ENCODE measurements at places on chromosomes 12 and 14.

- no peak for DNase-seq
Observed at GRCh38 chr12:42338280-42338679, 12.3 kb downstream of the PPHLN1 start.

- DNase-seq = no peak
Observed at GRCh38 chr12:7073946-7074345, 13.4 kb downstream of the C1S start.

- no peak for DNase-seq
Observed at GRCh38 chr14:38718519-38718918, 384.5 kb downstream of the SEC23A start.

GRCh38 chr14:85038526-85039352, 491.2 kb upstream of the FLRT2 start:
- DNase-seq = no peak

GRCh38 chr14:44854114-44854513, 107.6 kb downstream of the KLHL28 start:
- DNase-seq = no peak

DNA sequence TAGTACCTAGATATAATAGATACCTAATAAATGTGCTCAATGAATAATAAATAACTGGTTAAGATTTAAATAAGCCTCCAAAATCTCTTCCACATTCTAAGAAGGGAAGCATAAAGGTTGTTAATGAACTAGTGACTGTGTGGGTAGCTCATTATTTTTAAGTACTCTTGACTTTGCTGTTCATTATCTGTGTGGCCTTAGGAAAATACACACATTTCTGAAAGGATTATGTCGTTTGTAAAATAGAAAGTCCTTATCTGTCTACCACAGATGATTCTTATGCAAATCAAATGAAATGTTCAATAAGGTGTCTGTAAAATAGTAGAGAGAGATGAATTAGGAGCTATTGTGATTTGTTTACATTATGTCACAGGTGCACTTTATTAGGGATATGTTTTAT, 119.5 kb downstream of the LRRK2 start:
- no peak for DNase-seq

GRCh38 chr12:128290938-128291337, 24.0 kb downstream of the TMEM132C start:
- DNase-seq = no peak

- no peak for DNase-seq
Observed at GRCh38 chr12:10339053-10339840, 31.6 kb downstream of the KLRD1 start.

- DNase-seq = no peak
Observed at GRCh38 chr14:36829547-36829946, 167.9 kb downstream of the PAX9 start.

- no peak for DNase-seq
Observed at GRCh38 chr12:66352899-66353298, 50.6 kb downstream of the HELB start.

- DNase-seq = peak; percentile 22
Observed at GRCh38 chr14:75461303-75461702, 33.5 kb downstream of the JDP2 start.

DNA sequence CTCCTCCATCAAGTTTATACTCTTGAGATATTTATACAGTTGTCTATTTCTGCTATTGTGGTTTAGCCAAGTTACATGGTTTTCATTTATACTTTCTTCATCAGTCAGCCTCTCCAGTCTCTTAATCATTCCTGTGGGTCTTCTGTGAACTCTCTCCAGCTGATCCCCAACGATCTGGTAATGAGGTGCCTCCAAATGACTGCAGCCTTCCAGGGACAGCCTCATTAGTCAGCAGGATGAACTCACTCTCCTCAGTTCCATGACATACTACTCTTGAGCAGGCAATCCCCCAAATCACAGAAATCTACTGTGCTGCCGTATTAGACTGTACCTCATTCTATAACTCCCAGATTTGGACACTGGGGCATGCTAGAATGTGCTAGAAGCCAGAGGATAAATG, 15.3 kb downstream of the AREL1 start:
- DNase-seq = no peak

DNA sequence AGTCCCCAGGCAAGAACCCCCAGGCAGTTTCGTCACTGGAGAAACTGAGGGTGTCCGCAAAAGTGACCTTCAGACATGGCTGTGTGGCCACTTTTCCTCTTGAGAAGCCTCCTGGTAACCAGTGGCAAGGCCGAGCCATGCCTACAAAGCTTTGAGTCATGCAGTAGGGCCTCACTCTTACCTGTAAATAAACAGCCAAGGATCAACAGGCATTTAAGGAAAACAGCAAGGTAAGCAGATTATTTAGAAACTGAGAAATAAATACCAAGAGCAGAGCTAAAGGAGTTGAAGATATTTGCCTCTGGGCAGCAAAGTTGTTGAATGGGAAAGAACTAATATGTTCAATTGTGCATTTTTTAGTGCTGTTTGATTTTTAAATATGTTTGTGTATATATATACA, 141.0 kb upstream of the BCL2L14 start:
- DNase-seq = no peak

GRCh38 chr12:56836800-56837663, 73.9 kb downstream of the HSD17B6 start:
- DNase-seq = no peak

DNA sequence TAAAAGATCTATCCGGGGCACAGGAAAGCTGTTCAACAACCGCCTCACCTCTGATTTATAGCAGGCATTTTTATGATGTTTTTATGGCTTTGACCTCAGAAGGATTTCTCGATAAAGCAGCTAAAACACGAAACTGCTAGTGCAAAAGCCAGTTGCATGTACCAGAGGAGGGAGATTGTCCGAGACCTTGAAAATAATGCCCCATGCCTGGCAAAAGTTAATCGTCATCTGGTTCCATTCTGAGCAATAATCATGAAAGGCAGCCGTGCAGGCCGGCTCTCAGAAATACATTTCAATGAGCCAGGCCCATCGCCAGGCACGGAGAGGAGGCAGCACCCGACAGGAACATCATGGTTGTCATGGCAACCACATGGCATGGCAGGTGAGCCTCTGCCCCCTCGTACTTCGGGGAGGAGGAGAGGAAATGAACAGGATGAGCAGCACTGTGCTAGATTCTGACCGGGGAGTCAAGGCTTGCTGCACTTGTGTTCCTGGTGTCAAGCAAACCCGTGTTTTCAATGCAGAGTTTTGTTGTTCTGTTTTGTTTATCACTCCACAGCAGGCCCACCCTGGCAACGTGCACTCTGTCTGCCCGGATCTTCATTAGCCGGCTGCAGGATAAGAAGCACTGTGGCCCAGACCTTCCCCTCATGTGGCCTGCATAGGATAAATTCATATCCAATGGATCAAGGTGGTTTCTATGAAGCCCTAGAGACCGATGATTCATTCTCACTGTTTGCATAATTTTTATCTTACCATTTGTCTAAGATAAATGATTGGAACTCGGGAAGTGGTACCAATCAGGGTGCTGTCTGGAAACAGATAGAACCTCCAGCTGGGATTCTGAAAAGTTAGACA, 160.2 kb downstream of the RIMBP2 start:
- no peak for DNase-seq

DNA sequence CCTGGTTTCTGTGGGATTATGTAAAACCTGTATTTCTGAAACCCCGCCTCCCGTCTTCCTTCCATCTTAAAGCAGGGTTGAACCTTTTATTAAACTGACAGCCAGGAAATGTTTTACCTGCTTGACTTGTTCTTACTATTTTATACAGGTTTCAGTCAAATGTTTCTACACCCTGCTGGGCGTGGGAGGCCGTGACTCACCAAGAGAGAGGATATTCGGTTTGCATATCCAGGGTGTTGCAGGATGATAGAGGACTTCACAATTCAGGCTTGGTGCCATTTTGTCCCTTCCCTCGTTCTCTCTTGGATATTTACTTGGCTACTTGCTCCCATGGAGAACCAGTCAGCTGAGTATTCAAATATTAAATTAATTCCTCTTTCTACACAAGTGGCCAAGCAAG, 69.7 kb downstream of the ARF6 start:
- peak; percentile 84 for DNase-seq

GRCh38 chr12:121769831-121770301, 23.6 kb downstream of the RHOF start:
- no peak for DNase-seq

- DNase-seq = no peak
Observed at GRCh38 chr12:78818487-78818886, 46.1 kb upstream of the SYT1 start.

DNA sequence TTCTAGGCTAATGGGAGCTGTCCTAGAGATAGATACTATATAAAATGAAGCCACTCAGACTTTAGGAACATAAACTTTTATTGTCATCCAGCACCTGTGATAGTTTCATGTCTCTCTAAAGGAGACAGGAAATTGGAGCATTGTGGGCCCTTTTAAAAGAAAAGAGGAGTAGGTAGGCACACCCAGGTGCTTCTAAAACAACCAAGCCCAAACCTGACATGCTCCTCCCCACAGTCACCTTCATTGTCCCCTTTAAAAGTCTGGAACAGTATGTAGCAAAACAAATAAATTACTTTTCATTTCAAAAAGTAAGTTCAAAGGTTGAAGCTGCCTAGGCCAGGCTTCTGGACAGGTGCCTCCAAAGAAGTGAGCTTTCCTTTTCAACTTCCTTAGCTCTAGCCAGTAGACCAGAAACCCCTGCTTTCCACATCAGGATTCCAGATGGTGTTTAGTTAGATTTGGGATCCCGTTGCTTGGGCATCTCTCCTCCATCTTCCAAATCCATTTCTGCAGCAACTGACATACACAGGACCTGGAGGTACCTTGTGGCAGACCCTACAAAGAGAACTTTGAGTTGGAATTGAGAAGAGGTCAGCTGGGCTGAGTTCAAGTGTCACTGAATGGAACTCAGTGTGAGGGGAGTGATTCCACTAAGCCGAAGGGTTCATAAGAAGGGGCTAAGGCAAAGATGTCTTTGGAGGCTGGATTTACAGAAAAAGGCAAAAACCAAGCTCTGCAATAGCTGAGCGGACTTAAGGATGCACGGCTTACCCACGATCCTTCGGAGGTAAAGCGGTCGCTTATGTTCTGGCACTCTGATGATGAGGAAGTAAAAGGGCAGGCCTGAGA, 6.9 kb downstream of the OXA1L start:
- no peak for DNase-seq

- DNase-seq = no peak
Observed at GRCh38 chr12:13979772-13980378, 1.5 kb downstream of the GRIN2B start.

DNA sequence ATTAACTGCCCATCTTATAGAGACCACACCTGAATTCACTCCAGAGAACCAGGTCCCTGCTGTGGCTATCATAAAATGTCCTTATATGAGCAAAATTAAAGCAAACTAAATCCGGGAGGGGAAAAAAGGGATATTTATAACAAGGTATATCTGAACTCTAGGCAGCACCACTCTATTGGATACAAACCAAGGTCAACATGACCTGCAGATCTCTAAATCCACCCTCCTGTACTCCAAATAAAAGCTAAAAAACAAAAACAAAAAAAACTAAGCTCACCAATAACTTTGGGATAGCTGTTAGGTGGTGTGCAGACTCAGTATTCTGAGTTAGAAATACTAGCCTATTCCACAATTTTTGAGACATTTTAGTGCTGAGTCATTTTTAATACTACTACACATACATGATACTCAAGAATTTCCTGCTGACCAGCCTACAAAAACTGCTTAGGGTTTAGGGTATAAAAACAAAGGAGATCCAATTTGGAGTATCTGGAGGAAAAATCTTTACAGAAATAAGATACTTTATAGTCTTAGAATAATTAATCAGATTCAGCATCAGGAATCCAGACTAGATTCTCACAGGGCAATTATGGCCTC, 46.6 kb upstream of the LTBP2 start:
- no peak for DNase-seq

GRCh38 chr12:78457938-78458337, 406.6 kb upstream of the SYT1 start:
- no peak for DNase-seq

- no peak for DNase-seq
Observed at GRCh38 chr14:85413836-85414526, 116.0 kb upstream of the FLRT2 start.

DNA sequence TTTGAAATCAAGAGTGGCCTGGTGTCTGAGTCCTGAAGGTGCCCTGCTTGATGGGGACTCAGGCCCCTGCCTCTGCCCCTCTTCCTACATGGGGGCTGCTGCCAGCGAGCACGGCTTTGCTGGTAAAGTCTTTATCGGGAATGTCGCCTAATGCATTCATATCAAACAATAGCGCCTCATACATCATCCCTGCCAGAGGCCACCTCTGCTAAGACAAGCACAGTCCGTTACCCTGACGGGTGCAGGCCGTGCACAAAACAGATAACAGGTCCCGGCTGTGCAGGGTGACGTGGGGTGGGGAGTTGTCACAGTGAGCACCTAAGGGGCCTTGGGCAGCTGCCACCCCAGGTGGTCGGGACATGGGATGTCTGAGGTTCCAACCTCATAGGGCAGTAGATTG, 68.4 kb upstream of the FAM222A start:
- DNase-seq = no peak

- no peak for DNase-seq
Observed at GRCh38 chr12:75505706-75506312, 5.6 kb downstream of the KRR1 start.

GRCh38 chr12:93638954-93639353, 38.2 kb upstream of the CRADD start:
- DNase-seq = no peak

- DNase-seq = peak; percentile 8
Observed at GRCh38 chr12:227923-228845, 14.2 kb upstream of the SLC6A12 start.

DNA sequence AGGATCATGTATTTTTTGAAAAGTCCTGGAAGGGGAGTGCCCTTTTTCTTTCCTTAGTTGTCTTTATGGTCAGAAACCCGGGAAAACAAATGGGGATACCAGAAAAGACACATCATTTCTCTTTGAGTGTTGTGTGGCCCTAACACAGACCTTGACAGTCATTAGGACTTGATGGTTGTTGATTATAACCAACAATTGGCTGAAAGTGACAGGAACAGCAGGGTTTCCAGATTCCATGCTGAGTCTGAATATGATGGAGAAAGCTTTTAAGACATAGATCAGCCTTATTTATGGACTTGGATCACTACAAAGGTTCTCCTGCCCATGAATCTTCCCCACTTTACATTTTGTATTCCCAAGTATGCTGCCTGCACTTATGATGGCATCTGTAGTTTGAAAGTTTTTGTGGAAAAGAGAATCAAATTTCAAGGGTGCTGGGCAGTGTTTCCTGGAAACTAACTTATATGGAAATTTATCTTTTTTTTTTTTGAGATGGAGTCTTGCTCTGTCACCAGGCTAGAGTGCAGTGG, 30.4 kb downstream of the POLR3B start:
- DNase-seq = no peak

GRCh38 chr12:74250891-74251290, 286.7 kb upstream of the ATXN7L3B start:
- DNase-seq = no peak

- DNase-seq = no peak
Observed at GRCh38 chr12:116266631-116267349, 10.7 kb downstream of the MED13L start.

- DNase-seq = no peak
Observed at GRCh38 chr14:99596071-99596627, 7.9 kb downstream of the CCDC85C start.

GRCh38 chr14:93937519-93937918, 10.4 kb downstream of the FAM181A start:
- DNase-seq = no peak

GRCh38 chr14:75562089-75562488, 16.3 kb upstream of the FLVCR2 start:
- peak; percentile 87 for DNase-seq

Data from activated effector memory CD4-positive, alpha-beta T cell treated with anti-CD3 and anti-CD28 coated beads, Interleukin-2, amount 50 U/mL, for 16 hours (primary cell).